Right atrium auricular region (tissue), 2 donors: ENCODE measurements at places on chromosomes 12 and 14. TPM values are rescaled to one million over a fixed set of nuclear protein-coding genes. Genes with fewer than 3 reads are reported as not detected.

The HCFC2 gene
- 6.4 TPM for total RNA-seq

The MMP19 gene
- total RNA-seq = 7.7 TPM

The LRTM2 gene
- not detected for total RNA-seq

The PCED1B gene
- total RNA-seq = 1.4 TPM

The FGD4 gene
- 13.5 TPM for total RNA-seq

The C12orf60 gene
- 0.90 TPM for total RNA-seq

The OAS2 gene
- 6.8 TPM for total RNA-seq

- no peak for DNase-seq
Measured at GRCh38 chr14:92702441-92702918, 45.9 kb downstream of the LGMN start.

DNA sequence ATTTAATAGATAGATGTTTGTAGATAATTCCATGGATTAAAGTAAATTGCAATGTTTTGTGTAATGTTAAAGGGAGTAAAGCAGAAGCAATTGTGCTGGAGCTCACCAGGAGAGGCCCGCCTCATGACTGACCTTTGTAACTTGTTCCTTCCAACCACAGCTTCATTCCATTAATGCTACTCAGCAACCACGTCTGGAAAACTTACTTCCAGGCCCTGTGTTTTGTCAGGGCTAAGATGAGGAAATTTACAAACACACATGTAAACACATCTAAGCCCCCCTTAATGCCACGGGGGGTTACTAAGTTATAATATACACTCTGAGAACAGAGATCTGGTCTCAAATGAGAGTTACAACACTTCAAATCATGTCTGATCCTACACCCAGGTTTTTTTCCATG is 12.4 kb downstream of the LUM start:
- no peak for DNase-seq

- DNase-seq = no peak
Measured at GRCh38 chr14:57939084-57939483, 73.2 kb upstream of the SLC35F4 start.

DNA sequence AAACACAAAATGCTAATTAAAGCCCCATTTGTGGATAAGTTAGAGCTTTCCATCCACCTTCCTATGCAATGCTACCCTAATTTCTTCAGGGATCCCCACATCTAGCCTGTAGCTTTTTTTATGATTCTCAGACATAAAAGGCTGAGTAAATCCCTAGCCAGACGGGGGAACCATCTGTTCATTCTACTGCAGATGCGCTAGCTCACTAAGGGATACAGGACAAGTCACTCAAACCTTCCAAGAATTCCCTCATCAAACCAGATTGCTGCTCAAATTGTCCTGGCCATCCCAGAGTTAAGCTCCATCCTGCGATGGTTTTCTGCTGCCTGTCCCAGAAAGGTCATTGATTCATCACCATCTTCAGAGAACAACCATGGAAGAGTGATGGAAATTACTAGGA is 56.7 kb downstream of the MYRFL start:
- no peak for DNase-seq

DNA sequence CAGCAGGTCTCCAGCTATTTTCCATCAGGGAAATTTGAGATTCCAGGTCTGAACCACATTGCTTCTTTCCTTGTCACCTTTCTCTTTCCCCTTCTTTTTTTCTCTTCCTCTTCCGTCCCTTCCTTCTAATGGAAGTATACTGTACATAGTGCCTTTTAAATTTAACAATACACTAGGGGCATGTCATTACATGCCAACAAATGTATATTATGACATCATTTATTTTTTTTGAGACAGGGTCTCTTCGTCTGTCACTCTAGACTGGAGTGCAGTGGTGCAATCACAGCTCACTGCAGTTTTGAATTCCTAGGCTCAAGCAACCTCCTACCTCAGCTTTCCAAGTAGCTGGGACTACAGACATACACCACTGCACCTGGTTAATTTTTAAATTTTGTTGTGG is 148.9 kb downstream of the SUDS3 start:
- DNase-seq = no peak

GRCh38 chr12:124388679-124389137 is 93.8 kb downstream of the RFLNA start:
- peak; percentile 75 for DNase-seq

- DNase-seq = no peak
Measured at GRCh38 chr14:87999277-87999676, 5.7 kb upstream of the GPR65 start.

DNA sequence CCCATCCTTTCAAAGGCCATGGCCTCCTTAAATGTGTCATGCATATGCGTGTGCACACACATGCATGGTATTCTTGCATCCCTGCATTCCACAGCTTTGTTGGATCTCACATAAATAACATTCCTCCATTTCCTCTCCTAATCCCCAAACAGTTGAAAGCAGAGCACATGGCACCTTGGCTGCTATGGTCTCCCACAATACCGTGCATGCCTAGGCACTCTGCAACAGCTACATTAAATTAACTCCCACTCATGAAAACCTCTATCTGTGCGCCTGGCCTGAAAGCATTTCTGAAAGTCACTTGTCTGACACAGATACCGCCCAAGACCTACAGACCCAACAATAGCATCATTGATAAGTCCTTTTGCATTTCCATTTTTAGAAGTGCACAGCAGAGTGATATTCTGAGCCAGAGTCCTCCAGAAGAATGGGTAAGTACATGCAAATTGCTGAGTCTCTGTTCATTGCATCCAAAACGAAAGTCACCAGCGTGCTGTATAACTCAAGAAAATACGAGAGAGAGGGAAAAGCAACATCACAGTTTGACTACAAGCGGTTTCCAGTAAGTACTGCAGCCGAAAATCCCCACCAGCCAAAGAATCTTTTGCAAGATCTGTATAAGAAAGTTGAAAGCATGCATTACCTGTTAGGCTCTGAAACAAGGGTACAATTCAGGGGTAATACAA is 436 bp downstream of the ASB2 start:
- DNase-seq = no peak

DNA sequence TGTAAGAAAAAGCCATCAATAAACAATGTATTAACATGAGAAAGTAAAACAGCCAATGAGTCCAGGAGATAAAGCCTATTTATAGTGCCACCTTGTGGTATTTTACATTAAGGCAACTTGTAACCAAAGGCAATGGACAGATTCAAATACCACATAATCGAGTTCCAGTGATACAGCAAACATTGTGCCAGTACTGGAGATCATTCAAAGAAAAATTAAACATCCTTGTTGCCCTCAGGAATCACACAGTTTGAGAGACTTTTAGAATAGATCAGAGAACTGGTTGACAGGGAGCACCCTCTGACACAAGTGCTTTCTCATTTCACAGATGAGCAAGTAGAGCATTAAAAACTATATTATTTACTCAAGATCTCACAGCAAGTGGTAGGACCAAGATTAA is 98.1 kb downstream of the DDHD1 start:
- no peak for DNase-seq

GRCh38 chr12:32366714-32367113 is 32.6 kb upstream of the FGD4 start:
- no peak for DNase-seq

GRCh38 chr12:60333461-60333860 is 737.6 kb downstream of the SLC16A7 start:
- DNase-seq = no peak

- DNase-seq = no peak
Measured at GRCh38 chr14:95910628-95911027, 34.0 kb downstream of the TUNAR start.

DNA sequence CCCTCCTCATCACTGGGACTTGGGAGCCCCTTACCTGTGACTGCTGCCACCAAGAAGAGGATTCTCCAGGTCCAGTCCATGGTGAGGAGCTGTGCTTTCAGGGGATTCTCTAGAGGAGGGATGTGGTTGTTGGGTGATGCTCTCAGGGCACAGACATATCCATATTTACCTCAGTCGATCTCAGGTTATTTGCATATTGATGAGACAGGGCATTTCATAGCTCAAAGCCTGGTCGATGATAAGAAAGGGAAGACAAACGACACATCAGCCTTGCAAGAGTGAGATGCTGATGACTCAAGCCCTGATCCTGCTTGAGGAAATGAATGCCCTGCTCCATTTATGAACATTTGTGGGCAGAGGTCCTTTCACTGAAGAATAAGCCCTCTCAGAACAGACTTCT is 981.0 kb downstream of the TMEM121 start:
- DNase-seq = no peak

GRCh38 chr12:122051231-122051876 is 27.2 kb upstream of the MLXIP start:
- no peak for DNase-seq

DNA sequence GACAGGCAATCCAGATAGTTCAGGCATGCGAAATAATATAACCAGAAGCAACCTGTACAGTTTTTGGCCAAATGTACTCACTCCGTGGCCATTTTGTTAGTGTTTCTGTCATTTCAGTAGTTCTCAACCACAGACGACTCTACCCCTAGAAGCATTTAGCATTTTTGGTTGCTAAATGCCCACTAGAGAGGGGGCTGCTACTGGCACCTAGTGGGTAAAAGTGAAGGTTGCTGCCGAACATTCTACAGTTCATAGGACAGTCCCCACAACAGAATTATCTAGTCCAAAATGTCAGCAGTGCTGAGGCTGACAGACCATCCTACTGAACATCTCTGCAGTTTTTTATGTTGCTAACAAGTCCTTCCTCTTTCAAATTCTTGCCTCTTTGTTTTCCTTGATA is 107.4 kb downstream of the TSHR start:
- DNase-seq = no peak

DNA sequence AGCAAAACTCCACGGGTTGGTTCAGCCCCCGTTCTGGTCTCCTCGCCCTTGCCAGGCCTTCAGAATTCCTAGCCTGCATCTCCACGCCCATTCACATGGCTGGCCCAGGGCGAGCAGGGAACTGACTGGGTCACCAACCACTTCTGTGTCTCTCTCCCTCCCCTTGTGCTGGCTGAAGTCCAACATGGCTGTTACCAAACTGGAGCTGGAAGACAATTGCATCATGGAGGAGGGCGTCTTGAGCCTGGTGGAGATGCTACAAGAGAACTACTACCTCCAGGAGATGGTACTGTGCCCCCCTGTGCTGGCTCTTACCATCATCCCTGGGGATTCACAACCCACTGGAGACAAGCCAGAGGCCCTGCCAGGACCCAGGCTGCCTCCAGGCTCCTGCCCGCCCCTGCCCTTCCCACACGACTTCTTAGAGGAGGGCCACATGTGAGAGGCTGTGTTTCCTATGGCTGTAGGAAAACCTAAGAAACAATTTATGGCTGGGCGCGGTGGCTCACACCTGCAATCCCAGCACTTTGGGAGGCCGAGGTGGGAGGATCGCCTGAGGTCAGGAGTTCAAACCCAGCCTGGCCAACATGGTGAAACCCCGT is 9.9 kb downstream of the LRRC74A start:
- DNase-seq = no peak

DNA sequence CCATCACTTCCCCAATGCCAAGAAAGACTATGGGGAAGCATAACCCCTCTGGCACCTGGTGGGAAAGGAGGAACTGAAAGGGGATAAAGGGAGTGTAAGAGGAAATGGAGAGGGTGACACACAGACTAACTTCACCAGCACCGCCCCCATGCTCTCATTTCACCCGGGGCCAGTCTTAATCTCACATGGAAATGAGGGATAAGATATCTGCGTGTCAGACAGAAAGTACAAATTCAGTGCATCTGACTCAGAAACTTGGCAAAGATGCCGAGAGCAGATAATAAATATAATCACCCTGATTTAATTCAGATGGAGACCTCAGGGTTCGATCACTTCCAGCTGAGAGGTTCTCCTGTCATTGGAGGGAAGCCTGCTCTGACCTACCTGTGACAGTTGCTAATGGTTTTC is 191.6 kb downstream of the DUSP6 start:
- DNase-seq = peak; percentile 74
